Stimulated activated CD4-positive, alpha-beta T cell treated with anti-CD3 and anti-CD28 coated beads, Interleukin-4, amount 100 ng/mL, for 4 hours (primary cell): ENCODE measurements at places on chromosomes 3 and 15.

GRCh38 chr3:112605285-112605684, 35.7 kb downstream of the CCDC80 start:
- no peak for DNase-seq

DNA sequence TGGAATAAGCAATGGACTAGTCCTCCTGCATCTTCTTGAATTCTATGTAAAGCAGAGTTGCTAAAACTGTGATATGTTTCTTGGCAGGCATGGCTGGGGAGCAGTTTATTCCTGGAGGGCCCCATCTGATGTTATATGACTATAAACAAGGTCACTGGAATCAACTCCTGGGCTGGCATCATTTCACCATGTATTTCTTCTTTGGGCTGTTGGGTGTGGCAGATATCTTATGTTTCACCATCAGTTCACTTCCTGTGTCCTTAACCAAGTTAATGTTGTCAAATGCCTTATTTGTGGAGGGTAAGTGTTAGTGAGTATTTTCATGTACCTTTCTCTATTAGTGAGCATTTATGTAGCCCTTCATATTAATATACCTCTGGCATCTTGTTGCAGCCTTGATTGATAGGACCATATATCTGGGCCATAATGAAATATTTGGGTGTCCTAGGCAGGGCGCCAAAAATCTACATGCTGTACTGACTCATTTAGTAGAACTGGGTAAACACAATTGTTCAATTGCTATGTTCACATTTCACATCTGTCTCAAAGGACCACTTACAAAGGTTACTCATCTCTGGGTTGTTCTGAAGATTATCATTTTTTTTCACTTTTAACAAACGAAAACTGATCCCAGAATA, 52.6 kb upstream of the ADGRG7 start:
- DNase-seq = no peak

GRCh38 chr3:154690413-154690812, 260.4 kb upstream of the GPR149 start:
- DNase-seq = no peak

- DNase-seq = no peak
Measured at GRCh38 chr3:116001151-116001621, 377.9 kb downstream of the GAP43 start.

DNA sequence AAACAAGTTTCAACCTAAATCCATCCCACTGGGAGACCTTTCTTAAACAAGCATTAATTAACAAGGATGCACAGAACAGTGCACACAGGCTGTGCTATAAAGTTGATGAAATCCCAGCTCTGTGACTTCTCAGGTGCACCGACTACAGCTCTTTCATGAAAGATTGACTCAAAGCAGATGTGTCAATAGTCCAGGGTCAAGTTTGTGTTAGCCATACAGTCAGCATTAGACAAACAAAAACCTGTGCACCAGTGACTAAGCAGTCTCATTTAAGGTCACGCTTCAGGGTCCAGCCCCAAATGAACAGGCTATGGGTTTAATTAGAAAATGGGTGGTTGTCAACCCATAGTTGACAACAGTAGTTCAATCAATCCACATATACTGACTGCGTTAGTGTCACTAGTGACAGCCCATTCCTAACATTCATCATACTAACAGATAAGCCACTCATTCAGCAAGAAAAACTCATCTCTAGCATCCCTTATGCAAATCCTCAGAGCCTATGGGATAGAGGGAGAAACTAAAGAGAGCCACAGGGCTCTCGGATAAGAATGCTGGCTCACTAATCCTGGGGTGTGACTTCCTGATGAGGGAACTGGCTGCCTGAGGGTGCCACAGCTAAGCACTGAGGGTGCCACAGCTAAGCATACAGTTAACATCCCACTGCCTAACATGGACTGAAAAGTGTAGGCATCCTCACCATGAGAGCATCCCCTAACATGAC, 84.1 kb downstream of the WNT5A start:
- no peak for DNase-seq

GRCh38 chr15:56532721-56533460, 68.0 kb upstream of the MNS1 start:
- no peak for DNase-seq

DNA sequence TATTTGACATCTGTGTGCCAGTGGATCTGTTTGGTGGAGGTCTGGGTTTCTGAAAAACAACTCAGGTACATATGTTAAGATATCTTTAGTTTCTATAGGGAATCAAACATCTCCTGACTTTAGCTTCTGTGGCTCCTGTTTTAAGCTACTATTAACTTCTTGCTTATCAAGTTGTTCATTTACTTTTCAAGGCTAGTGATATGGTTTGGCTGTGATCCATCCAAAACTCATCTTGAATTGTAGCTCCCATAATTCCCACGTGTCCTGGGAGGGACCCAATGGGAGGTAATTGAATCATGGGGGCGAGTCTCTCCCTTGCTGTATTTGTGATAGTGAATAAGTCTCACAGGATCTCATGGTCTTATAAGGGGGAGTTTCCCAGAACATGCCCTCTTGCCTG, 41.4 kb downstream of the ZNF860 start:
- DNase-seq = no peak

GRCh38 chr3:10317311-10317960, 3.5 kb downstream of the SEC13 start:
- DNase-seq = no peak

DNA sequence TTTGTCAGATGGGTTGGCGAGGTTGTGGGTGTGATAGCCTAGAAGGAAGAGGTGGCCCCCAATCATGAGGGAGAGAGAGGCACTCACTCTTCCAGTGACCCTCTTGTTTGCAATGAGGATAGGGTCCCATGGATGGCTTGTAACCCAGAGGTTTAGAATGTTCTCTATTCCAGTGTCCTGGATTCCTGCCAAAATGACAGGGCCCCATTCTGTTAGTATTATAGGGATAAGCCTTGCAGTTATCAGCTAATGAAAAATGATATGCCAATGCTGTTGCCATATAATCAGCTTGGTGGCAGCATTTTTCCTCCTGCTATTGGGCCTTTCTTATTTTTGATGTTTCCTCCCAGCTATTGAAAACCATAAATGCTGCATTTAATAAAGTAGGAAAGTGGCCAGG, 23.3 kb upstream of the SENP7 start:
- DNase-seq = no peak

GRCh38 chr15:67080900-67081431, 15.6 kb downstream of the SMAD3 start:
- peak; percentile 77 for DNase-seq

DNA sequence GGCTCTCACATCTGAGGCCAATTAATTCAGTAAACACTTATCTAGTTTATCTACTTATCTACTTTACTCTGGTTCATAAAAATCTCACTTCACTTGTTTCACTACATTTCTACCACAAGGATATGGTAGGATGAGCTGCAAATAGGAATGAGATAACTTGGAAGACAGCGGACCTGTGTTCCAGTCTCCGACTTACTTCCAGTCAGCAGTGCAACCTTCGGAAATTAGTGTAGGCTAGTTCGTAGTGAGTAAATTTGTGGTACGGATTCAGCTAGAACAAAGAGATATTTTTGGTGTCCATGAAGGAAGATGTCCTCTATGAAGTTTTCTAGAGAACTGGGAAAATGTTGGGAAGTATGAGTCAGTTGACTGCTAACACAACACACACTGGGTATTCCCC, 66.3 kb downstream of the TPRG1 start:
- DNase-seq = no peak

DNA sequence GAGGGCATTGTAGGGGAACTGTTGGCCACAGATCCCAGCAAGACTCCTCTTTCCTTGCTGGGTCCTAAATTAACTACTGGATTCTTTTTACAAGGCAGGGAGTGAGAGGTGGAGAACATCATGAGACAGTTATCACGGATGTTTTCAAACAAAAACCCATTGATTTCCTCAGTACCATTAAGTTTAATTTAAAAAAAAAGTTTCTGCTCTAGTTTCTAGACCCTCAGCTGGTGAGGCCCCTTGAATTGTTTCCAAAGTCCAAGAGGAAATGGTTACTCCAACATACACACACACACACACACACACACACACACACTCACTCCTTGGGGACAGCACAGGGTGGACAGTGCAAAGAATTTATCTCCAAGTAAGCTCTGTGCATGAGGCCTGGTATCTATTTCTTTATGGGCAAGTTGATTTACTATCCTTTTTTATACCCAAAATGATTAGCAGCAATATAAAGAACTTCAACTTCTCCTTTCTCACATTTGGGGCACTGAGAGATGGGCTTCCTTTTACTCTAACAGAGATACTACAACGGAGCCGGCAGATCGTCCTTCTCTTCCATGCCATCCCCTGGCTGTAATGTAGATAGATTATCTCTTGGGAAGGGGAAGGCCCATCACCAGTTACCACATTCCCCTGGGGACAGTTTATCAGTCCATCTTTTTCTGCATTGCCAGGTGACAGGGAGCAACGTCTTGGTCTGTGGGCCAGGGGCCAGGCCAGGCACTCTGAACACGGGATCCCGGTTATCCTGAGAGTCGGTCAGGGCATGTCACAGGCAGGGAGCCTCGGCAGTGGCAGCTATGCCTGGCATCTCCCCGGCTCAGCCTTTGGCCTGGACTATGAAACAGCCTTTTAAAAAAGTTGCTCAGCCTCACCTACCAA, 54.7 kb downstream of the CORO2B start:
- no peak for DNase-seq

DNA sequence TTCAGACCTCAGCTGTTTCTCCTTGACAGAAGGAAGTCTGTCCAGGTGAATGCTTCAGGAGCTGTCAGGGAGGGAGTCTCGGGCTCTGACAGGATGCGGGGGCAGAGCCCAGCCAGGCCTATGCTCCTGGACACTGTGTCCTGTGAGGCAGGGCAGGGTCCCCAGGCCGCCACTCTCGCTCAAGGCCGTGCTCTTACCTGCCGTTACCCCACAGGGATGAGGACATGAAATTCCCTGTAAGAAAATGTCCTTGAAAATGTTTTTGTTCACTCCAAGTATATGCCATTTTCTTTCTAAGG, 63.9 kb downstream of the BOC start:
- DNase-seq = no peak

GRCh38 chr3:53888232-53888631, 3.4 kb downstream of the SELENOK start:
- DNase-seq = no peak
